Stimulated activated CD4-positive, alpha-beta T cell treated with anti-CD3 and anti-CD28 coated beads, TNF-alpha, amount 100 ng/mL, for 1 hour (primary cell): ENCODE measurements at places on chromosomes 5 and 9.

GRCh38 chr5:51598026-51598425 is 214.8 kb downstream of the ISL1 start:
- DNase-seq = no peak

GRCh38 chr5:34606101-34606500 is 50.0 kb upstream of the RAI14 start:
- DNase-seq = no peak

GRCh38 chr9:88237991-88238571 is 99.8 kb upstream of the SPATA31C2 start:
- no peak for DNase-seq

- no peak for DNase-seq
These were observed 16.3 kb upstream of the PRR16 start for GRCh38 chr5:120447706-120448239.

- no peak for DNase-seq
These were observed 341.8 kb upstream of the CTNND2 start for GRCh38 chr5:12246036-12246435.

GRCh38 chr5:149240354-149240998 is 31.2 kb upstream of the AFAP1L1 start:
- peak; percentile 49 for DNase-seq

DNA sequence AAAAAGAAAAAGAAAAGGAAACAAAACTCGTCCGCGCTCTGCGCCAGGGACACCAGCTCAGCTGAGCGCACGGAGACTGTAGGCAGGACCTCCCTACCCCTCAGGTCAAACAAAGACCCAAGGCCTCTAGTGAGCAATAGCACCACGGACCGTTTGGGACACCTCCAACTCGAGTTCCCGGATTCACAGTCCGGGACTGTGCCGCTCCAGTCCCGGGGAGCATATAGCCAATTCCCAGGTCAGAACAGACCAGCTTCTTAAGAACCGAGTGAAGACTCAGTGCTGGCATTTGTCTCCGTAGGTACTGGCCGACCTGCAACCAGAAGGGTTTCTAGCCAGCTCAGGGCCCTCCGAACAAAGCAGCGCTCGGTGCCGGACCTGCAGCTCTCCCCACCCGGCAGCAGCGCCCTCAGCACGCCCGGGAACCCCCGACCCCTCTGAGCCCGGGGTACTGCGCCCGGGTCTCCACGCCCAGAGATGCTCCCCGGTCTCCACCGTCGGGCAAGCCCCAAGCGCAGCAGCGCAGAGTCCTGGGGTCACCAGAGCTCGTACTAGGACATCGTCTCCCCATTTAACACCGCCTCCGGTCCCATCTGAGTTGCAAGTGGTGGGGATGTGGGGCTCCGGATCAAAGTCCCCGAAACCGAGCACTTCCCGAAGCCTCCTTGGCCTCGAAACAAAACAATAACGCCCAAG is 591 bp downstream of the ABCA1 start:
- DNase-seq = no peak

DNA sequence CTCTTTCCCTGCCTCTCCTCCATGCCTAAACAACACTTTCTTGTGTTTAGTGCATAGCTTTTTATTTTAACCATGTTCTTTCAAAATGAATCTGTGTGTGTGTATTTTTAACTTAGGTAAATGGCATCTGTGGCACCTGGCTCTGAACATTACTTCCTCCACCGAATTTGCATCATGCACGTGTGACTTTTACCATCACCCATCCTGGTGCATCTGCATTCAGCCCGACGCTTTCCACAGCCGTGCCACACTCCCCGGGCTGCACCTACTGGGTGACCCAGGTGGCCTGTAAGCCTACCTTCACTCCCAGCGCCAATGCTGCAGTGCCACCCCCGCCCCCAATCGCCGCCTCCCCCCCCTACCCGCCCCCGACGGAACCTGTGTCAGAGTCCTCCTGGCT is 12.7 kb upstream of the FCN1 start:
- DNase-seq = no peak

- no peak for DNase-seq
These were observed 40.4 kb upstream of the FGF1 start for GRCh38 chr5:142726188-142726731.

DNA sequence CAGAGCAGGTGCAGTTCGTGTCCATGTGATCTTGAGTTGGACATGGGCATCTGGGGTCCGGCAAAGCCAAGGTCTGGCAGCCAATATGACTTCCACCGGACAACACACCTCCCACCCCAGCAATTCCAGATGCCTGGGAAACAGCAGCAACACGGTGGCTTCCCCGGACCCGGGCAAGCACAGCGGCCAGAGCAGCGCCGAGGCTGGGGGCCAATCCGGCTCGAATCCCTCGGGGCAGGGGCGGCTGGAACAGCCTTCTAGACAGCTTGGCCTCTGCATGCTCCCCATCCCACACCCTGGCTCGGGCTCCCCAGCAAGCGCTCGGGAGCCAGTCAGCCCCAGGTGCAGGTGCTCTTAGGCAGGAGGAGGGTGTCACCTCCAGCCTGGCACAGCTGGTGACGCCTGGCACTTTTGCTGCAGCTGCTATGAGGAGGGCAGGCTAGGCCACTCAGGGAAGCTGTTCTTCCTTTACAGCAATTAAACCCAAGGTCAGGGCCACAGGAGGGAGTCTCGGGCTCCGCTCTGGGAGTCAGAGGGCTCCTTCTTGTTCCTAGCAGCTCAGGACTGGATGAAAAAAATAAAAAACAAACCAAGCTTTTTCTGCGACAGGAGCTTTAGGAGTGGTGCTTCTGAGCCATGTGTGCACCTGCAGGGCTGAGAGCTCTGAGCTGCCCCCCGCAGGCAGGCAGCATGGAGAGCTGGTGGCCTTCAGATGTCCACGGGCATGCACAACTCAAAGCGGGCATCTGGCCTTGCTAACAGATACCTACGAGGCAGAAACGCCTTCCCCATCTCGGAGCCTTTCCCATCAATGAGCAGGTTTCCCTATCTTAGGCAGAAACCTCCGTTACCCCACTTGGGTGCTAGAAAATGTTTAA is 28.2 kb downstream of the DBH start:
- DNase-seq = no peak

GRCh38 chr9:134371731-134372130 is 45.5 kb downstream of the RXRA start:
- no peak for DNase-seq

- DNase-seq = no peak
These were observed 301.1 kb downstream of the NR3C1 start for GRCh38 chr5:143102411-143102810.

DNA sequence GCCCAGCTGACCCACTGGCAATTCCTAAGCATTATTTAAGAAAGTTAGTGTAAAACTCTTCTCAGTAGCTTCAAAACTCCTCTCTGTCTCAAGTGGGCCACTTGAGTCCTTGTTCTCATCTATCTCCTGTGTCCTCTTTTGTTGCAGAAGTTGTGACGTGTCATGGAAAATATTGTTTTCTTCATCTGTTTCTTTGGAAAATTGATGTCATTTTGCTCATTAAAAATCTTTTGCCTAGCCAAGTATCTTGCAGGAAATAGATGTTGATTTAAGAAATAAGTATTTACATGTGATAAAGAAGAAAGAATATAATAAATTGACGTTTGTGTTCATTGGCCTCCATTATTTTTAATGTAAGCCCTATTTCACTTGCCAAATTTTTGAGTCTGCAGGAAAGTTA is 1158.4 kb upstream of the SEMA6A start:
- no peak for DNase-seq

- no peak for DNase-seq
These were observed 190.4 kb upstream of the GAS1 start for GRCh38 chr9:87137718-87138117.

- no peak for DNase-seq
These were observed 1096.3 kb upstream of the DMAC1 start for GRCh38 chr9:8895861-8896224.

- no peak for DNase-seq
These were observed 303.3 kb upstream of the ACTBL2 start for GRCh38 chr5:57785946-57786345.

GRCh38 chr5:69509212-69509611 is 16.6 kb downstream of the OCLN start:
- DNase-seq = no peak

- no peak for DNase-seq
These were observed 12.4 kb downstream of the TLN1 start for GRCh38 chr9:35719546-35719945.

- no peak for DNase-seq
These were observed 3.8 kb downstream of the PCDH1 start for GRCh38 chr5:141874262-141874964.

- DNase-seq = no peak
These were observed 41.8 kb downstream of the KLHL3 start for GRCh38 chr5:137693951-137694721.

- DNase-seq = no peak
These were observed 7.6 kb downstream of the FAM13B start for GRCh38 chr5:138025285-138025684.

DNA sequence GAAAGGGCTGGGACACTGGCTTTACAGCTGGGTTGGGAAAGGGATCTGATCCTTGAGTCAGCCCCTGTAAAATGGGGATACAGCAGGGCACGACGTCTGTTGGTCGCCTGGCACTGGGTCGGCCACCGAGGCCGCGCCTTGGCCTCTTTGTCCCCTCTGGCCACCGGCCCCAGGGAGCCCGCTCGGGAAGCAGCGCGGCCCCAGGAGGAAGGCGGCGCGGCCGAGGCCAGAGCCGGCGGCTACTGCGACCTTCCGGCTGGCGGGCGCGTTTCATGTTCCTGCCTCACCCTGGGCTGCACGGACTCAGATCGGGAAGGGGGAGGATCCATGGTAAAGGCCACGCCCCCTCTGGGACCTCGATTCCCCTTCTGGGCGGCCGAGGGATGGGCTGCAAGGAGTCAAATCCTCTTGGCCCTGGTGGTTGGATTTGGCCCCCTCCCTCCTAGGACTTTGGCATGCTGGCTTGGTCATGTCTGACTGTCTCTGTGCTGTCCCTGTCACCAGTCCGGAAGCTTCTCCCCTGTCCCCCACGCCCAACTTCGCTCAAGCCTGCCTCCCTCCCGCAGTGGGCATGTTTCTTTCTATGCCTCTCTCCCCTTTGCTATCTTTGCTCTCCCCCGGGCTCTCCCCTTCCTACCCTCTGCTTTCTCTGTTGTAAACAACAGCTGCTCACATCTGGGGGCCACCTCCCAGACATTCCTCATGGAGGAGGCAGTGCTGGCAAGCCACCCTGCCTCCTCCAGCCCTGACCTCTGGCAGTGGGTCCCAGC is 25.8 kb downstream of the FPGS start:
- no peak for DNase-seq

GRCh38 chr9:87007711-87008366 is 60.5 kb upstream of the GAS1 start:
- no peak for DNase-seq

GRCh38 chr9:13186091-13186490 is 93.4 kb downstream of the MPDZ start:
- DNase-seq = no peak

- DNase-seq = peak; percentile 28
These were observed 709 bp downstream of the IQGAP2 start for GRCh38 chr5:76403766-76404222.

- peak; percentile 66 for DNase-seq
These were observed 11.1 kb downstream of the REXO4 start for GRCh38 chr9:133406480-133407307.

GRCh38 chr5:176633598-176633997 is 3.1 kb downstream of the EIF4E1B start:
- no peak for DNase-seq

- DNase-seq = no peak
These were observed 19.3 kb downstream of the SLC6A7 start for GRCh38 chr5:150209099-150209635.

- no peak for DNase-seq
These were observed 24.6 kb downstream of the RAPGEF6 start for GRCh38 chr5:131610198-131611063.

- no peak for DNase-seq
These were observed 577 bp downstream of the RNF145 start for GRCh38 chr5:159208514-159209437.

DNA sequence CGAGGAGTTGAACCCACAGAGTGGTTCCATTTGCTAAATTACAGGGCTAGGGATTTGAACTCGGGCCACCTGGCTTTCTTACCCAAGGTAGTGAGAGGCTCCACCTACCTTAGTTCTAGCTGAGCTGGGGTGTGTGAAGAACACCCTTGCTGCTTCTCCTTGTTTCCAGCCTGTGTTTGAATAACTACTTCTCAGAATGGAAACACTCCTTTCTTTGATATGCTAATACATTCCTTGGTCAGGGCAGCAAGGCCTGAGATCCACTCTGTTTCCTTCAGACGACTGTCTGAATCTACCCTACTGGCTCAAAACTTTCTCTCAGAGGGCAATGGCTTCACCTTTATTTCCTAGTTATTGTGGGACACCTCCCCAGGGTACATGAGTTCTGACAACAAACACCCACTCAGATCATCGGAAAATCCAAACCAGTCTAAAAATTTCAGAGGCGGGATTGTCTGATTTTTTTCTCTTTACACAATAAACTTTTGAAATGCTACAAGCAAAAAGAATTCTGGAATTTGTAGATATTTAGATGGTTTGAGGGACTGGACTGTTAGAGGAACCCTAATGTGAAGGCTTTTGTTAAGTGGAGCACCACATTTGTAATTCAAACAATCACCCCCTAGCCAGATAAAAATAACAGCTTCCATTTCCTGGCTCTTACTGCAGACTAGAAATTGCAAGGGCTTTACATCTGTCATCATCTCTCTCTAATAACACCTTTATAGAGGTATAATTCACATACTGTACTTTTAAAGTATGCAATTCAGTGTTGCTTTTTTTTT is 4.0 kb upstream of the ATP6V1G1 start:
- DNase-seq = no peak

DNA sequence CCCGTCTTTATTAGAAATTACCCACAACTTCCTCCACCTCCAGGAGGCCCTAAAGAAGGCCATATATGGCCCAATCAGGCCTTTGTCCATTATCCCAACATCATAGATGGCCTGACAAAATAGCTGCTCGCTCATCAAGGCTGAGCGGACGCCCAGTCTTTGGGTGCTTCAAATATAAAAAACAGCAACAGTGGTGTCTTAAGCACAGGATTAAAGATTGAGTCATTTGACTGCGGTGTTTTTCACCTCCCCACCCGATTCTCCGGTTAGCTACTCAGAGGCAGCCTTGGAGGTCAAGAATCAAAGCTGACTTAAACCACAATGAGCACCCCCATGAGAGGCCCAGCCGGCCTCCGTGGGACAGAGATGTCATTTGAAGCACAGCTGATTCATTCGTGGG is 18.8 kb downstream of the S1PR3 start:
- DNase-seq = no peak

GRCh38 chr5:82332886-82333615 is 54.9 kb upstream of the RPS23 start:
- DNase-seq = no peak

- no peak for DNase-seq
These were observed 36.8 kb downstream of the PIP5K1B start for GRCh38 chr9:68741704-68742332.
